ENCODE measurements at places on chromosomes 1 and 21.

DNA sequence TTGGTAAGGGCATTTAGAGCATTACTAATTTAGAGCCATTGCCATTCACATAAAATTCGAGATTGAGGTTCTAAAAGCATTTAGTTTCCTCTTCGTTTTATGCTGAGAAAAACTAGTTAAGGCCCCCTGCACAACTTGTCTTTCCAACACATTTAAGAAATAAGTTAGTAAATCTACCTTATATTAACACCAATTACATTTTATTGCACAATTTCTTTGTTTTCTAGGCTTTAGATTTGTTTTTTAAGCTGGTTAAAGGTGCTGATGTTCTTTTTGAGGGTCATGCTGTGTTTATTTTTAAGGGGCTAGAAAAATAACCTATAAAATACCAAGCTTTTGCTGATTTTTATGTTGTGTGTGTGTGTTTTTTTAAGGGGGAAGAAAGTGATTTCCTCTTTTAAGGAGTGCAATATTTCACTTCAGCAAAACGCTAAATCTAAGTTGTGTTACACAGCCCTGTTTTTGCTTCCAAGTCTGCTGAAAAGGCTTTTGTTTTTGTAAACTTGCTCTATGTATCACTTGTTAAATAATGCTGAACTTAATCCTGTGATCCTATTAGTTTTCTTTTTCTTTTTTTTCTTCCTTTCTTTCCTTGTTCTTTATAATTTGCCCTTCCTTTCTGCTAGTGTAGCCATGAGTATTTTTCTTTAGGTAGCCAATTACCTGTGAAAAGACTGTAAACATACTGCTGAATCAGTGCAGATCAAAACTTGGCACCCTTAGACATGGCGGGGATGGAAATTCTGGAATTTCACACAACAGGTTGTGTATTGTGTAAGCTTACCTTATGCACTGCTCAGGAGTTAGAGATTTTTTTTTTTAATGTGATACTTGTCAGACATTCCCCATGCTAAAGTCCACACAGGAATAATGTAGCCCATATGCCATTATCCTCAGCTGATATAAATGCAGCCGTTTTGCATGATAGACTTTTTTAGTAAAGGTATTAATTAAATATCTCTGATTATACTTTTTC lies 1.5 kb downstream of the CEPT1 start:
- DNase-seq = peak; percentile 1

DNA sequence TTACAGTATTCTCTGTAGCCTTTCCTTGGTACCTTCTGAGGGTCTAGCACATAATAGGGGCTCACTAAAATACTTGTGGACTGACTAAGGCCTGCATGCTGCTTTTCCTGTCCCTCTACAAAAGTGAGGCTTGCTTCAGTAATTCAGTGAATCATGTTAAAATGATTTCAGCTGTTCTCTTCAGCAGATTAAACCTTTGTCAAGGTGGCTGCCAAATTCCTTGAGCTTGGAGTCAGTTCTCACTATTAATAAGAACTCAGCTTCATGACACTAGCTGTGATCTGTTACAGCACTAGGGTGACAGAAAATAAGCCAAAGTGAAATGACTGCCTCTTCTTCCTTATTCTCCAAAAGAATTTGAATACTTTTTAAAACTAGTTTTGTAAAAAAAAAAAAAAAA lies 128.8 kb downstream of the KCNN3 start:
- no peak for DNase-seq

DNA sequence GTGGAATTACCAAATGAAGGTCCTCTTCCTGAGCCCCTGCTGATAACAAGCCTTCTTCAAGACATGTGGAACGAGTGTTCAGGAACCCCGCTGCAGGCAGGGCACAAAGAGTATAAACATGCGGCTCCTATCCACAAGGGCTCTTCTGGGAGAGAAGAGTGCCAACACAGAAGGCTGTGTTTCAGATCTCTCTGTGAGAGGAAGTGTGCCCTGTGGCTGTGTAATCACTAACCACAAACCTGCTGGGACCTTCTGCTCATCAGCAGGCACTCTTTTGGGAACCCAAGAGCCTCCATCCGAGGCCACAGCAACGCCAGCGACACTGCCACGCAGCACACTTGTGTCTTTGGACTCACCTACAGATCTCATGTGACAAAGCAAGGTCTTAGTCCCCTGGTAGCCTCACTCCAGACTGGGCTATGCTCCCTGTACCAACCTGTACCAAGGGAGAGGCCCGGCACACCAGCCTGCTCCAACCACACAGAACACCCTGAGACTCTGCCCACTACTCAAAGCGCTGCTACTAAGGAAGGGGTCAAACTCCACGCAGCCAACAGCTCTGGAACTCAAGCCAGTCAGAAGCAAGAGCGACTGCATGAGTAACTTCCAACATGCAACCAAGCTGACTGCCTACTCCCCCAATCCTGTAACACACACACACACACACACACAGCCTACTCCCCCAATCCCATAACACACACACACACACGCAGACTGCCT lies 7.8 kb downstream of the PTTG1IP start:
- no peak for DNase-seq

DNA sequence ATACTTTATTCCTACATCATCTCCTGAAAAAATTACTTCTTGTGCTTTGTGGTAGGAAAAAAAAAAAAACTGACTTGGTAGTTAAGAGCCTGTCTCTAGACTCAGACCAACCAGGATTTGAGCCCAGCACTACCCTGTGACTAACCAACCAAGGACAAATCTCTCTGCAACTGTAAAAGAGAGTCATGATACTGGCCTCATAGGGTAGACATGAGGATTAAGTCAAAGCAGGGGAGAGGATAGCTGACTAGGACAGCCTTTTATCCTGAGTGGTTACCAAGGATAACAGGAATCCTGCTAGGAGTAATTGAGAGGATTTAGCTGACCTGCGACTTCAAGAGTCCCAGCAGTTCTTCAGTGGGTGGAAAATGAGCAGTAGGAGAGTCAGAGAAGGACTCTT lies 112.8 kb downstream of the C1orf21 start:
- DNase-seq = no peak

GRCh38 chr1:201531551-201532425 lies 7.1 kb upstream of the NAV1 start:
- DNase-seq = peak; percentile 37

DNA sequence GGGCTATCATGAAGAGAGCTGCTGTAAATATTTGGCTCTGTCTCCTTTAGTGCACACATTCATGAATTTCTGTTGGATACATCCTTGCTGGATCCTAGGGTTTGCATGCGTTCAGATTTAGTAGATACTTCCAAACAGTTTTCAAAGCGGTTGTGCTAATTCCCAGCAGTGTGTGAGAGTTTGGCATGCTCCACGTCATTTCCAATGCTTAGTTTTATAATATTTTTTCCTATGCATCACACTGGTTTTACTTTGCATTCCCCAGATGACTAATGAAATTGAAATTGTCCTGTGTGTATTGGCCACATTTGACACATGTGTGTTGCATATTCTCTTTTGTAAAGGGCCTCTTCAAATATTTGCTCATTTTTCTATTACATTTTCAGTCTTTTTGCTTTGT lies 18.5 kb upstream of the AADACL3 start:
- DNase-seq = no peak

- DNase-seq = no peak
Observed at GRCh38 chr1:218317061-218317460, 28.1 kb upstream of the TGFB2 start.

DNA sequence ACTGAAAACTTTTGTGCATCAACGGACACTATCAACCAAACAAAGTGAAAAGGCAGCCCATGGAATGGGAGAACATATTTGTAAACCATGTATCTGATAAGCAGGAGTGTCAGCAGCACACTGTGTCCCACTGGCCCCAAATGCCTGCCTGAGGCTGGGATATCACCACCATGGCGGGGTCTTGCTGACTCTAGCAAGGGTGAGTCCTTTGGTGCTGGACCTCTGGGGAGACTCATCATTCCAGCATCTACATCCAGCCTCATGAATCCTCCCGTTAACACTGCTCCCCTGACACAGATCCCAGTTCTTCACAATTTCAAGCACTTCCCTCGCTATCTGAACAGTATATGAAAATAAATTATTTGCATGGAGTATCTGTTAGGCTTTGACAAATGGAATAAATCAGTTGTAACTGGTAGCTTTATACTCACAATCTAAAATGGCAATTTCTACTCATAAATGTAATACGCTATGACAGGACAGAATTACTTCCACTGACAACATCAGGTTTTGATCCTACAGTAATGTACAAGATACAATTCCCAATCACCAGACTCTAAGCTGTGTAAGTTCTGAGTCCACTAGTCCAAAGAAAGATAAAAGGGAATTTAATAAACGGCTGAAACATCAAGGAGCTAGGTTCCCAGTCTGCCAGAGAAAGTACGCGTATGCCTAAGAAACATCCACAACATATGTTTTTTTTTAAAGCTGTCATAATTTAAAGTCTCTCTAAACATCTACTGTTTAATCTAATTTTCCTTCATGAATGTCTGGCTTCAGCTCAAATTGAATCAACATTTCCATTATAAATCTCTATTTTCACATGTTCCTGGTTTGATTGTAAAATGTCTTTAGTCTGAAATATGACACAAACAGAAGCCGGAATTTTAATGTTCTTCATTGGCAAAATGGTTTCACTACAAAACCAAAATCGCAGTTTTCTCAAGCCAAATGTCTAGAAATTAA lies 95.1 kb downstream of the SIPA1L2 start:
- DNase-seq = no peak

DNA sequence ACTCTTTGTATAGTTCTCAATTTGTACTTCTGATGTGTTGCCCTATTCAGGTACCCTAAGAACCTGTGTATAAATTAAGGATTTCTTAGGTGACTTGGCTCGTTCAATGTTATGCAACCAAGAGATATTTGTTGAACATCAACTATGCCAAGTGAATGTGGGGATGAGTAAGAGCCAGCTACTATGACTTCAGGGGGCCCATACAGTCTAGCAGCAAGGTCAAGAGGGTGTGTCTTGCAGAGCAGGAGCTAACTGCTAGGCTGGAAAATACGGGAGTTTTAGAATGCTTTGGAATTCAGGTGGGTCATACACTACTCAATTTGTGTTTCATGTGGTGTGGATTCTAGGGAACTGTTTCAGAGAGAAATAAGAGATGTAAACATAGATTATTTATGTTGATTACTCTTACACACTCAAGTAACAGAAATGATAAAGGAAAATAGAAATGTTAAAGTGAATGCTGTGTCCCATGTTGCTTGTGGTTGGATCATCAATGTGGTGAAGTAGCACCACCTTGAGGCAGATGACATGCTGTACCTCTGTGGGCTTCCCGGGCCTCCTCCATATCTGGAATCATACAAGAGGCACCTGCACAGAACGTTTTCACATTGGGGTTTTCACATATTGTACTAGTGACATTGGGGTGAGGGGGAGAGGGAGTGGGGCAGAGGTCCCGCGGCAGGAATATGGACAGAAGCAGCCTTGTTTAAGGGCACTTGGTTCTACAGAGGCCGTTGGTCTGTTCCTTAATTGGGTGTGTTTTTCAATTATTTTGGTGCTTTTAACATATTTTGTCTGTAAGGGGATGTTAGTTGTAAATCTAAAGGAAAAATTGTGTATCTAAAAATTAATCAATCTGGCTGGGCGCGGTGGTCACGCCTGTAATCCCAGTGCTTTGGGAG lies 12.4 kb downstream of the ARPC5 start:
- peak; percentile 30 for DNase-seq

- no peak for DNase-seq
Observed at GRCh38 chr1:24709791-24710441, 35.3 kb upstream of the CLIC4 start.

DNA sequence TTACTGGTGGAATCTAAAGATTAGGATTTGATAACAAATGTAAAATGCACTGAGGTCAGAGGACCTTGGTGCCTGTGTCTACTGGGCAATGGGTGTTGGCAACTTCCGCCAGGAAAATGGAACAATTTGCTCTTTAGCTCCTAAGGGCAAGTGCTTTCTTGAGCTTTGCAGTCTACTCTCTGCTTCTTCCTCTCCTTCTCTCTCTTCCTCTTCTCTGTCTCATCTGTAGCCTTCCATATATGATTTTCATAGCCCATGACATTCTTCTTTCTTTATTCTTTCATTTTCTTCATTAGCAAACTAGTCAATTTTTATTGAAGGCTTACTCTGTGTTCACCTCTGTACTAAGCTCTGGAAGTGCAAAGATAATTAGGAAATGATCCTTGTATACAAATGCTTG lies 35.5 kb downstream of the OVGP1 start:
- DNase-seq = no peak

- no peak for DNase-seq
Observed at GRCh38 chr1:58979677-58980076, 195.8 kb upstream of the JUN start.

- DNase-seq = no peak
Observed at GRCh38 chr1:167502192-167502551, 16.2 kb downstream of the CD247 start.

GRCh38 chr1:99737016-99737415 lies 29.4 kb downstream of the FRRS1 start:
- peak; percentile 9 for DNase-seq

- DNase-seq = peak; percentile 96
Observed at GRCh38 chr1:46218443-46218842, 15.3 kb downstream of the LURAP1 start.

GRCh38 chr1:4671828-4672227 lies 17.4 kb downstream of the AJAP1 start:
- DNase-seq = no peak

GRCh38 chr1:32007591-32007940 lies 6.1 kb upstream of the KHDRBS1 start:
- no peak for DNase-seq

- DNase-seq = peak; percentile 44
Observed at GRCh38 chr1:26363549-26364448, 8.8 kb downstream of the ZNF683 start.

GRCh38 chr1:25091658-25092057 lies 140.6 kb downstream of the SYF2 start:
- no peak for DNase-seq

Data from NCI-H345 (cell line).